ENCODE measurements at places on chromosomes 4 and X.

DNA sequence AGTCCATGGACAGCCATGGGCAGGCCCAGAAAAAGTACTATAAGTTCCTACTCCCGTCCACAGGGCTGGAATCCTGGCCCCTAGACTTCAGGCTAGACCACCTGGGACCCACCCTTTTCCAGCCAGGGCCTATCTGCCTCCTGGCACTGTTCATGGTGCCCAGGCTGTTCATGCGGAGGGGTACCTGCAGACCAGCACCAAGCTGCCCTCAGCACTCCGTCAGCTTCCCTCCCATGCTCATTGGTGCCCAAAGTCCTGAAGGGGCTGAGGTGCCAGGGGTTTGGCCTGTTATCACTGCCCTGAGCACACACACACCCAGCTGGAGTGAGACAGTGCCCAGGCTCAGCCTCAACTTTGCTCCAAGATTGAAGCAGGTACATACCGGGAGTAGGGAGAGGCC, 477.7 kb downstream of the STPG2 start:
- DNase-seq = no peak

- DNase-seq = no peak
Measured at GRCh38 chr4:7629501-7630254, 194.9 kb upstream of the PSAPL1 start.

GRCh38 chr4:105998171-105999063, 103.1 kb downstream of the NPNT start:
- no peak for DNase-seq

GRCh38 chr4:186840222-186840701, 116.6 kb upstream of the FAT1 start:
- no peak for DNase-seq

DNA sequence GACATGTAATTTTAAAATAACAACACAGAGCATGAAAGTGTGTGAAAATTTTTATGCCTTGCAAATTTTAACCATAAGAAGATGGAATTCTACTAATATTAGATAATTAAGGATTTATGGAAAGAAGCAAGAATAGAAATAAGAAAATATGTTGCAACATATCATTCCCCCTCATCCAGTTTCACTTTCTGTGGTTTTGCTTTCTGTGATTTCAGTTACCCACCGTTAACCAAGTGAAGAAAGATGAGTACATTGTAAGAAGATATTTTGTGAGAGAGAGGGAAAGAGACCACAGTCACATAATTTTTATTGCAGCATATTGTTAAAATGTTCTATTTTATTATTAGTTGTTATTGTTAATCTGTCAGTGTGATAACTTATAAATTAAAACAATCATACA, 77.9 kb downstream of the ADAM29 start:
- no peak for DNase-seq

DNA sequence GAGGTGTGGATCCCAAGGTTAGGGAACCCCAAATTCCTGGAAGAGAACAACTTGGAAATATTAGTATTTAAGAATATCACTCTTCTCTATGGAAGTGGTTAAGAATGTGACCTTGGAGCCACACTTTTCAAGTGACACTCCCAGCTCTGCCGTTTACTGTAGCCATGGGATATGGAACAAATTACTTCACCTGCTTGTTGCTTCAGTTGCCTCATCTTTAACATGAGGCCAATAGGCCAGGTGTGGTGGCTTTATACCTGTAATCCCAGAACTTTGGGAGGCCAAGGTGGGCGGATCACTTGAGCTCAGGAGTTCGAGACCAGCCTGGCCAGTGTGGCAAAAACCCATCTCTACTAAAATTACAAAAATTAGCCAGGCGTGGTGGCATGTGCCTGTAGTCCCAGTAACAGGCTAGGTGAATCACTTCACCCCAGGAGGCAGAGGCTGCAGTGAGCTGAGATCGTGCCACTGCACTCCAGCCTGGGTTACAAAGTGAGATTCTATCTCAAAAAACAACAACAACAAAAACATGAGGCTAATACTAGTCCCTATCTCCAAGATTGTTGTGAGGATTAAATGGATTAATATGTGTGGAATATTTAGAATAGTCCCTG, 13.0 kb downstream of the IL13RA1 start:
- no peak for DNase-seq

DNA sequence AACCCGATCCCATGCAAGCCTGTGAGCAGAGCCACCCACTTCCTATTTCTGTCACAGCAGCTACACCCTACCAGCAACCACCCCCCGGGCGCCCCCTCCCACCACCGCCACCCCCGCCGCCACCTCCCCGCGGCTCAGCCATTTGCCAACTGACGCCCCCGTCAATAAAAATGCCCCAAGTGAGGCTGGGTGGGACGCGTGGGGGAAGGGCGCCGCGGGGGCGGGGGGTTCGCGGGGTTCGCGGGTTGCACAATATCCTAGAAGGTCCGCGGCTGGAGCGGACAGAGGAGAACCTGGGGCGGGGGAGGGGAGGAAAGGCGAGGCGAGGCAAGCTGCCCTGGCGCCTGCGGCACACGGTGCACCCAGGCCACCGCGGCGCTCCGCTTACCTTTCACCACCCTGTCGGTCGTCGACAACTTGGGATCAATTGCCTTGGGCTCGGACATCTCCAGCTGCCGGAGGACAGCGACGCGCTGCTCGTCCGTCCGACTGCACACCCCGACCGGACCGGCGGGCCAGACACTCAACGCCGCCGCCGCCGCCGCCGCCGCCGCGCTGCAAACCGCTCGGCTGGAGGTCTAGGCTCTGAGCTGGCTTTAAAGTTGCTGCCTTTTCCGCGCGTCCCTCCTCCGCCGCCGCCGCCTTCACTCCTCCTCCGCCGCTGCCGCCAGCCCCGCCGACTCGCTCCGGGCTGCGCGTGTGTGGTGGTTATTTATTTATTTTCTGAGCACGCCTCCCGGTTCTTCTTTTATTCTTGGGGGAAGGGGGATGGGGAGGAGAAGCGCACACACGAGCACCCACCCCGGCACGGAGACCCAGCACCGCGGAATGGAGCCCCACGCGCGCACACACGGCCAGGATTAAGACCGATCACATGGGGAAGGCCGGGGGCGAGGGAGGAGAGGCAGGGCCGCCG, 717 bp downstream of the PPP3CA start:
- peak; percentile 63 for DNase-seq

All from activated naive CD8-positive, alpha-beta T cell treated with anti-CD3 and anti-CD28 coated beads for 36 hours (primary cell).